ENCODE measurements at places on chromosomes 2 and 18.

GRCh38 chr2:39160982-39161381 lies 40.1 kb upstream of the SOS1 start:
- DNase-seq: no peak

GRCh38 chr2:221451862-221452788 lies 120.0 kb downstream of the EPHA4 start:
- no peak for DNase-seq

- DNase-seq: no peak
These were observed 14.1 kb downstream of the ZFP36L2 start for GRCh38 chr2:43212216-43212835.

DNA sequence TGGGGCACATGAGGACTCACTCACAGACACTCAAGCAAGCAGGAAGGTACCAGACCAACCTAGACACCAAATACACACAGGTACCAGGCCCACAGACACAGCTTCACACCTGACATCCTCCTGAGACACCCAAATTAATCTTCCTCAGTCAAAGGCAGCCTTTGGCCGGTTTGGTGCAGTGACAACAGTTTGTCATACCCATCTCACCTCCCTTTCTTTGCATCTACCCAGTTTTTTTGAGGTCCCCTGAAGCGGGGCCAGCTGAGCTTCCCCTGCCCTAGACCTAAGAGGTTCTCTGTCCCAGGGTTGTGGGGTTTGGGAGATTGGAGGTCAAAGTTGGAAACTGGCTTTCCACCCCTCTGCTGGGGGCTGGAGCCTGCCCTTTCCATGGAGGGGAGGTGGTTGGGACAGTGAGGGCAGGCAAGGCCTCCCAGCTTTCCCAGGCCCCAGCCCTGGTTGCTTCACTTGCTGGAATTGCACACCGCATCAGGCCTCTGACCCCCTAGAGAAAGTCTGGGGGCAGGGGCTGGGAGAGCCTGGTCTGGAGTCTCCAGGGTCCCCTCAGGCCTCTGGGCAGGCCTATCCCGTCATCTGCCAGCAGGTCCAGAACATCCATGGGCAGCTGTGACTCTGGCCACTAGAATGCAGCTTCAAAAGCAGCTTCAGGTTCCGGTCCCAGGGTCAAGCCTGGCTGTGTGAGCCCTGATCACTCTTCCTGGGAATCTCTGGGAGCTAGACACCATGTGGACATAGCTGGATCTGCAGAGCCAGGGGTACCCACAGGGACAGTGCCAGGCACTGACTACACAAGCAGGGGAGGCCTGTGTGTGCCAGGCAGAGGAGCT lies 12.5 kb upstream of the TEX261 start:
- no peak for DNase-seq

- DNase-seq: no peak
These were observed 8.3 kb downstream of the ANXA4 start for GRCh38 chr2:69750246-69750645.

- no peak for DNase-seq
These were observed 1.1 kb upstream of the CEP192 start for GRCh38 chr18:12990123-12990475.

DNA sequence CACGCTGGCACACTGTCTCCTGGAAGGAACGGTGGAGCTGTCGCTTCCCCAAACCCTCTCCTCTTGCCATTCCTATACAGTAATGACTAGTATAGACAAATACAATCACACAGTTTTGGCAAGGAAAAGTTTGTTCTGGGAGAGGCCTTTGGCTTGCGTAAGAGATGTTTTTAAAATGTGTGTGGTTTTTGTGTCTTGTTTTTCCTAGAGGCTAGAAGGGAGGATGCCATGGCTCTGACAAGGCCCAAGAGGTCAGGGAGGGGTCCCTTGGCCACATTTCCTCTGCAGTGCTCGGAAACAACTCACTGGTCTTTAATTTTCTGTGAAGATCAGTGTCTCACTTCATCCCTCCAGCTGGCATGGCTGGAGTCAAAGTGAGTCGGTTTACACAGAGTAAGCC lies 195.9 kb downstream of the SH3RF3 start:
- no peak for DNase-seq

GRCh38 chr2:137168552-137168951 lies 403.2 kb downstream of the THSD7B start:
- no peak for DNase-seq
